ENCODE measurements at places on chromosomes 7 and 10.
A peak's percentile ranks its signal among the peaks of the same experiment; 100 is the strongest.

DNA sequence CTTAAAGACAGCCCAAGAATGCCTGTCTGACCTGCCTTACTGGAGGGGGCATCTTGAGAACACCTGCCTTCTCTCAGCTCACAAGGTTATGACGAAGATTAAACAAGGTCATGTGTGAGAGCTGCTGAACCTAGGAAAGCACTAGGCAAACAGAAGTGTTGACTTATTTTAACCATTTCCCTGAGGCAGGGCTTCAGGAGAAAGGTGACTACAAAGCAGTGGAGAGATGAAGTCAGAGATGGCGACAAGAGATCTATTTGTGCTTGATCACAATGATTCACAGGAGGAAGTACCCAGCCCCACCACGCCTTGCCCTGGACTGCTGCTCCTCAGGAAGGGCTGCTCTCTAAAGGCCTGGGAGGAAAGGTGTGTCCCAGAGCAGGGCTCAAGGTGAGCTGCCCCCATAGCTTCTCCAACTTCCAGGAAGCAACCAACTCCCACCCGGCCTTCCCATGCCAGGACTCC lies 27.8 kb downstream of the STN1 start:
- no peak for DNase-seq

DNA sequence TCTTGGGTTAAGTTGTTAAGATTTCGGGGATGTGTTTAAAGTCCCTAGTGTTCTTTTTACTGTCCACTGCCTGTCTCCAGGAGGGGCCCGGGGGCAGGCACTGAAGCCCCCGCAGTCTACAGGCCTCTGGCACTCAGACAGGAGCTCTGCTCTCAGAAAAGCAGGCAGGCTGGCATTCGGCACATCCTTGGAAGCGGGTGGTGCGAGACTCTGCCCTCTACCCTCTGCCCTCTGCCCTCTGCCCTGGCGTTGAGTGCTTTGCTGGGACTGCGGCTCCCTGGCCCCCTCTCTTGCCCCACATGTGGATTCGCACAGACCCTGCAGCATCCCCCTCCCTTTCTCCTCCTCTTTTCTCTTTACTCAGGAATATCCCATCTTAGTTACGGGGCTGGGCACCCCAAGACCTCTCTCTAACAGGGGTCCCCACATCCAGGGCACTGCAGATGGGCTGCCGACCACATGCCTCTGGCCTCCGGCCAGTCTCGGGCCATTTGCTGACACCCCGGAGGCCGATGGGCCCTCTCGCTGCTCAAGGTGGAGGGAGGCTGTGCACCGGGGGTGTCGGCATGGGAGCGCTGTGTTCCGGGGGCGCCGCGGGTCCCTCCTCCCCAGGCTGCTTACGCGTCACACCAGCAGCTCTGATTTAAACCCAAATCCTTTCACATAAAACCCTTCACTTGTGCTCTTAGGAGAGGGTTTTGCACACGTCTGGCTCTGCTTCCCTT lies 479.9 kb downstream of the DNAJB6 start:
- DNase-seq = no peak

DNA sequence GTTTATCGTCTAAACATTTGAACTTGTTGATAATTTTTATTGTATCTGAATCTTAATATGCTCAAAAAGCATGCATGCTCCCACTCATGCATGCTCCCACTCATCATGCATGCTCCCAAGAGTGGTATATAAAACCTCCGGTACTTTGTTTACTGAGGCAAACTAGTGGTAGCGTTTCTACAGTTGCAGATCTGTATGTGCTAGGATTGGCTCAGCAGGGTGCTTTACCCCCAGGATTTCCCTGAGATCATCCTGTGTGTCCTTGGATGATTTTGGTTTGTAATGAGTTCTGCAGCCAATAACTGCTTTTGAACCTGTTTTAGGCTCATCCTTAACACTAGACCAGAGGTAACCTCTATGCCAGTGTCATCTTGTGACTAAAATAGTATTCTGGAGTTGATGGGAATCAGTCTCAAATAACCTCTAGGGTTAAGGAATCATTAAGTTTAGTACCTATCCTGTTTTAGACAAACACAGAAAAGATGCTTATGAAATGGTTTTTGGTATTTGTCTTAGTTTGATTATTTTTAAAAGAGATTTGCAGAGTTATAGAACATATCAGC lies 40.4 kb downstream of the PHTF2 start:
- DNase-seq = no peak

DNA sequence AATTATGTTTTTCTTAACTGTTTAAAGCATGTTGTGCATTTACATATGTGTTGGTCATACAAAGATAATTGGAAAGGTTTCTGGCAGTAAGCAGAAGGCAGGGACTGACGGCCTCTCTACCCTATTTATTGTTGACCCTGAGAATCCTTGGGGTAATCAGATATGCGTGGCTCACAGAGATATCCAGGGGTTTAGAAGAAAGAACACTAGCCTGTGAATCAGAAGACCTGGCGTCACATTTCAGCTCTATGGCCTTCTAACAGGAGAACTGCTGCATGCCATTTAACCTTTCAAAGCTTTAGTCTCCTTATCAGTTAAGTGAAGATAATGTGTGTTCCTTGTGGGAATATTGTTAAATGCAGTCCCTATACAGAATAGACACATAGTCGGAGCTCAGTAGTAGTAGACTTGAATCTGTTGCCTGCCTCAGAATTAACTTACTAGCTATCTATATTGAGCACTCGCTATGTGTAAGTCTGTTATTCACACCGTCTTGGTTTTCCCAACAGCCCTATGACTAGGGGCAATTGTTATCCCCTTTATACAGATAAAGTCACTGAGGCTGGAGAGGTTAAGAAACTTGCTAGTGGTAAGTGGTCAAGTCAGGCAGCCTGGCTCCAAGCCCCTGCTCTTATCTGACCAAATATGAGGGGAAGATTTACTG lies 129.6 kb upstream of the ANKRD1 start:
- no peak for DNase-seq

GRCh38 chr7:113320419-113320818 lies 202.1 kb upstream of the SMIM30 start:
- DNase-seq = no peak

DNA sequence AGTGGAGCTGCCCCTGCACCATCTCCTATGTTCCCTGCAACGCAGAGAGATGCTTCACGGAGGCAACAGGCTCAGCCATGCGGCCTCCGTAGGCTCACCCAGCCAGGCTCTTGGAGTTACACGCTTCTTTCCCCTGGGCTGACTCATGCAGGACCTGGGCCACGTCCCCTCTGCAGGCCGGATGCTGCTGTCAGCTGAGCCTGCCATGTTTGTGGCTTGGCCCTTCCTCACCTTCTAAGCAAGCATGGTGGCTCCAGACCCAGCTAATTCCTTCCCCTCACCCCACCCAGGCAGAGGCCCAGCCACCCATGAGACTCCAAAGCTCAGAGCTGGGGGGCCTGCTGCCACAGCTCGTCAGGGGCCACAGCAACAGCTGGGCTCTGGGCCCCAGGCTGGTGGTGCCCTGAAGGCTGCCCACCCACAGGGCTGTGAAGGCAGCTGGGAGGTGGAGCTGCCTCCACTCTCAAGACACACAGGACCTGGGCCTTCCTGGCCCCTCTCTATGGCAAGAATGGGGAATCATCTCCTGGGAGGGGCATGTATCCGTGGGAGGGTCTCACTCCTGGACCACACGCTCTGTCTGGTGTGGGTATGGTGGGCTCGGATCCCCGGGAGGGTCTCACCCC lies 219.6 kb downstream of the ELFN1 start:
- DNase-seq = no peak

- no peak for DNase-seq
Measured at GRCh38 chr7:2729893-2730716, 42.1 kb downstream of the AMZ1 start.

DNA sequence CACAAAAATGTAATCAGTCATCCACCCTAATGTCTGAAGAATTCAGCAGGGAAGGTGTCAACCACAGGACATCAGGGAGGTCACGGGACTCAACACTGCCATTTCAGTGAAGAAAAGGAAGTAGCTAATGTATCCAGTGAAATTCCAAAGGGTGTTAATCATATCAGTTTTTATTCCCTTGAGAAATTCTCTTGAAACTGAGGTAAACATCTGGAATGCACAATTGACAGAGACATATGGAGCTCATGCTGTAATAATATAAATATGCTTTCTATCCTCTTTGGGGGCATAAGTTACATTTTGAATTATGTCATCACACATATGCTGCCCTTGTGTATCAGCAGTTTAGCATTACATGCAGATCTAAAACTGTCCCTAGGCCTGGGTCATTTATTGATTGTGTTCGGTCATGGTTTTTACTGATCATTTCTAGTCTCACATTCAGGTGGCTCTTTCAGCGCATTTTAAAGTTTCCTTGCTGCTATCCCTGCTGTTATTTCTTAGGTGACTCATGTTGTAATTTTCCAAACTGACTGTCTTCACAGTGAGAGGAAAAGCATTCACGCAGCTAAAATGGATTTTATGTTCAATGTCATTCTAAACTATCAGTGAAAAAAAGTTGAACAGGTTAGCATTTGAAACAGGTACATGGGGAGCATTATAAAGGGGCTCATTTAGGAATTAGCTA lies 273.9 kb downstream of the TSPAN12 start:
- DNase-seq = no peak

DNA sequence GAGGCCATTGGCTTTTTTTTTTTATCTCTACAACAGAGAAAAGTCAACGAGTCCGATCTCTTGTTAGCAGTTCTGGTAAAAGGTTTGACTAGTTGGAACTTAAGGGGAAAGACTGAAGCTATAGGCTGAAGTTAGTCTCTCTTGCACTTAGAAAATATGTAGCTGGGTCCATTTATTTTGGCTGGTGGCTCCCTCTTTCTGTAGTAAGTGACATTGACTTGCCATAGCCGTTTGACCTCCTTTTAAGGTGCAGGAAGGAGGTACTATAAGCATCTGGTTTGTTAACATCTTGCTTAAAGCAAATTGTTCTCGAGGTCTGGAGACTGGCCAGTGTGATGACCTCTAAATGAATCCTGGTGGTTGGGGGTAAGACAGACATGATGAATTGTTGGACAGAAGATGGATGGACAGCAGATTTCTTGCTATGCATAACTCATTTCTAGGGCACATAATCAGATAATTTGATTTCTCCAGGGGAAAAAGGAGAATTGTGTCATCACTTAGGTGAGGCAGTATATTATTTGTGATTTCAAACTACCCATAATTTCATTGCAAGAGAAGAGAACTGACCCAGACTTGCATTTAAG lies 356.3 kb upstream of the GALNT17 start:
- DNase-seq = no peak

- DNase-seq = no peak
Measured at GRCh38 chr10:132584081-132584480, 46.5 kb downstream of the INPP5A start.

DNA sequence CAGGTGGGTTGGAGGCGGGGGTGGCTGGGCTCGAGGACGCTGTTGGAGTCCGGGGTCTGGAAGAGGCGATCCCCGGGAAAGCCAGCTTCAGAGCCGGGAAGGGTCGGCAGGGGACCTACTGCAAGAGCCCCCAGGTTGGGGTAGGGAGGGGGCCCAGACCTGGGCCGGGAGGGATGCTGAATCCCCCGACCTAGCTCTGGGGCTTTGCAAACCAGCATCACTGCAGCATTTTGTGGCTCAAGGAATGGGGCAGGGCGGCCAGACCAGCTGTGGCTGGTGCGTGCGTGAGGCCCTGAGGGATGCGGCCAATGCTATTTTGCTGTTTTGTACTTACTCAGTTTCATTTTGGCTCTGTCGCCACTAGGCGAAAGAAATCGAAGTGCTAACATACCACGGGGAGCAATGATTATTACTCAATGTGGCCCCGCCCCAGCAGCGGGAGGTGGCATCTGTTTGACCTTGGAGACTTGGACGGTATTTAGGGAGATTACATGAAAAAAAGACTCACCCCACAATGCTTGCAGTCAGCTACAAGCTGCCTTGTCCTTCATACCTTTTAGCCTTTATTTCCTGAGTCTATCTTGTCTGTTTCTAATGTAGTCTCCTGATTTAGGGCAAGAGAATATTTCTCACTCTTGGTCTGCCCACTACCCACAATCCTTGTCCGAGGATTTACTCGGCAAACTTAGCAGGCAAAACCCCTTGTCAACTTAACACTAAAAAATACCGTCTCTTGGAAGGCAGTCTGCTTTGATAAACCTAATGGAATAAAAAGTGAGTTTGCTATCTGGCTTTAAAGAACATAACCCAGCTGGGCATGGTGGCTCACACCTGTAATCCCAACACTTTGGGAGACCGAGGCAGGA lies 16.2 kb downstream of the HSPB1 start:
- DNase-seq = peak; percentile 49

- DNase-seq = no peak
Measured at GRCh38 chr10:30782537-30783461, 153.2 kb upstream of the LYZL2 start.

DNA sequence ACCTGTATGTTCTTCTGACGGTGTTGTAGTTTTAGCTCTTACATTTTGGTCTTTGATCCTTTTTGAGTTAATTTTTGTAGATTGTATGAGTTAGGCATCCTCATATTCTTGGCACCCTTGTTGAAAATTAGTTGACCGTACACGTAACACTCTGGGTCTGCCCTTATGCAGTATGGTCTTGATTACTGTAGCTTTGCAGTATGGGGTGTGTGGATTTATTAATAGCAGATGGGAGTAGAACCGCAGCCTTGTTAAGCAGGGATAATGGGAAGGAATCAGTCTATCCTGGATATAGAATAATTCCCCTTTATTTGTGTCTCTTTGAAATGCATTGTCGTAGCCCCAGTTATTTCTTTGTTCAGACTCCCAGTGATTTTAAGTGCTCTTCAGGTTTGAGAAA lies 95.5 kb downstream of the UBE3C start:
- DNase-seq = no peak

DNA sequence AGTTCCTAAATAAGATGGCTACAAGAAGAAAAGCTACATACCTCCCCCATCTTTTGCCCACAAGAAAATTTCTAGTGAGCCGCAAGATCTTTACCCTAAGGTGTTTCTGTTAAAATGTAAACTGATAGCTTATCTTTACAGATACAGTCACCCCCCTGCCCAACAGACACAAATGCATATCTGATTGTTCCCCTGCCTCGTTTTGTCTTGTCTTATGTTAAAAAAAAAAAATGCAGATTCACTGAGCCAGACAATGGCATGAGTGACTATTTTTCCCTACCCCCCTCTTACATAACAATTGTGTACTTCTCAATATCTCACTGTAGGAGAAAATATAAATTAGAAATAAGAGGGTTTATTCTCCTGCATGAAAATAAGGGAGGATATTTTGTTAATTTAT lies 8.5 kb downstream of the ZNF138 start:
- no peak for DNase-seq

DNA sequence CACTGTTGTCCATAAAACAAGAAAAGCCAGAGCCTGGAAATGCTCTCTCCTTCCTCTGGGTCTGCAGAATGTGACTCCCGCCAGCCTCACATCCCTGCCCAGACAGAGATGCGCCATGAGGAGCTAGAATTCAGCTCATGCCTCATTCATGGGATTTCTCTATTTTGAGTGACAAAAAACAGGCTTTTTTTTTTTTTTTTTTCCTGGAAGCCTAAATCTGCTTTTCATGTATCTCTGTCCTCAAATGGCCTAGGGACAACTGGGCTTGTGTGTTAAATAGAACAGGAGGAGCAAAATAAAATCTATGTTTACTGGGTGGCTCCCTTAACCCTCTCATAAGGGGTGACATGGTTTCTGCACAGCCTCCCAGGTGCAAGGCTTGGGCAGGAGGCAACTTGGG lies 679.7 kb upstream of the AUTS2 start:
- no peak for DNase-seq
